ENCODE measurements at places on chromosomes 16 and 17. TPM values are rescaled to one million over a fixed set of nuclear protein-coding genes. Genes with fewer than 3 reads are reported as not detected.

The FBXW10B gene
- polyA plus RNA-seq = 0.97 TPM

The FASN gene
- 0.54 TPM for polyA plus RNA-seq

The ST6GALNAC1 gene
- polyA plus RNA-seq = not detected

The ZNF597 gene
- polyA plus RNA-seq = 3.0 TPM

The FAM171A2 gene
- 0.27 TPM for polyA plus RNA-seq

The FBXO39 gene
- polyA plus RNA-seq = not detected

The NR1D1 gene
- polyA plus RNA-seq = 10.0 TPM

The TNS4 gene
- polyA plus RNA-seq = not detected

The ORC6 gene
- polyA plus RNA-seq = 8.5 TPM

The GCGR gene
- polyA plus RNA-seq = not detected

The ATF7IP2 gene
- 74.3 TPM for polyA plus RNA-seq

The TBC1D3 gene
- polyA plus RNA-seq = not detected

The NTN1 gene
- polyA plus RNA-seq = 0.04 TPM

The NECAB2 gene
- polyA plus RNA-seq = not detected

The OR2C1 gene
- polyA plus RNA-seq = not detected

The KRT20 gene
- not detected for polyA plus RNA-seq

The C16orf89 gene
- polyA plus RNA-seq = 5.6 TPM

The MRPL28 gene
- polyA plus RNA-seq = 15.9 TPM

The LITAFD gene
- polyA plus RNA-seq = not detected

The CDH15 gene
- polyA plus RNA-seq = not detected

The C17orf78 gene
- polyA plus RNA-seq = not detected

The DUSP3 gene
- 50.5 TPM for polyA plus RNA-seq

The CDR2L gene
- 13.0 TPM for polyA plus RNA-seq

The CES1 gene
- not detected for polyA plus RNA-seq

The KCNAB3 gene
- polyA plus RNA-seq = 0.58 TPM

The C16orf54 gene
- not detected for polyA plus RNA-seq

The HS3ST3B1 gene
- 0.05 TPM for polyA plus RNA-seq

The HEATR9 gene
- not detected for polyA plus RNA-seq

The EME1 gene
- 0.35 TPM for polyA plus RNA-seq

The SCNN1B gene
- not detected for polyA plus RNA-seq

The C17orf107 gene
- 0.75 TPM for polyA plus RNA-seq

The CD300LF gene
- not detected for polyA plus RNA-seq

The CLUH gene
- polyA plus RNA-seq = 2.4 TPM

The TMEM132E gene
- polyA plus RNA-seq = not detected

The ADAD2 gene
- polyA plus RNA-seq = not detected

The C16orf74 gene
- polyA plus RNA-seq = 0.34 TPM

The ADORA2B gene
- polyA plus RNA-seq = 3.2 TPM

The ZNF598 gene
- 0.11 TPM for polyA plus RNA-seq

The PRSS33 gene
- not detected for polyA plus RNA-seq

The PMFBP1 gene
- polyA plus RNA-seq = 1.5 TPM

The ASIC2 gene
- polyA plus RNA-seq = 2.0 TPM

The STH gene
- polyA plus RNA-seq = not detected

The SLC13A2 gene
- not detected for polyA plus RNA-seq

The HAGH gene
- 42.1 TPM for polyA plus RNA-seq

The KDM8 gene
- polyA plus RNA-seq = 1.0 TPM

The CCL2 gene
- not detected for polyA plus RNA-seq

The SARM1 gene
- 3.2 TPM for polyA plus RNA-seq

The TAF1C gene
- polyA plus RNA-seq = 2.8 TPM

The RNF112 gene
- 12.7 TPM for polyA plus RNA-seq

The PIP4K2B gene
- 4.6 TPM for polyA plus RNA-seq

The USP6 gene
- 2.3 TPM for polyA plus RNA-seq

Data from Purkinje cell (primary cell).